ENCODE measurements at places on chromosomes 7 and 10. TPM values are rescaled to one million over a fixed set of nuclear protein-coding genes. Genes with fewer than 3 reads are reported as not detected.

The FAM25G gene
- total RNA-seq = not detected

The SH2D4B gene
- total RNA-seq = 0.16 TPM

The CRHR2 gene
- not detected for total RNA-seq

The BTBD16 gene
- not detected for total RNA-seq

The STAG3 gene
- 5.5 TPM for total RNA-seq

The NPSR1 gene
- total RNA-seq = not detected

The LMOD2 gene
- not detected for total RNA-seq

The ABCB8 gene
- total RNA-seq = 62.2 TPM

The NKX2-3 gene
- not detected for total RNA-seq

The LSM5 gene
- 28.7 TPM for total RNA-seq

The ZNF727 gene
- total RNA-seq = 0.89 TPM

The OR2A7 gene
- 5.6 TPM for total RNA-seq

The HOXA13 gene
- not detected for total RNA-seq

The ANKRD2 gene
- total RNA-seq = not detected

The WNT8B gene
- total RNA-seq = not detected

The GRID2IP gene
- 0.36 TPM for total RNA-seq

The OR2A12 gene
- not detected for total RNA-seq

The C10orf62 gene
- not detected for total RNA-seq

The FOXI2 gene
- not detected for total RNA-seq

The GNGT1 gene
- not detected for total RNA-seq

The ING3 gene
- total RNA-seq = 39.3 TPM

The KLF14 gene
- not detected for total RNA-seq

The CDHR1 gene
- total RNA-seq = 0.74 TPM

The RBP3 gene
- total RNA-seq = not detected

The KIAA1217 gene
- not detected for total RNA-seq

The RAMP3 gene
- total RNA-seq = not detected

The SLC26A4 gene
- total RNA-seq = not detected

The COL1A2 gene
- total RNA-seq = 0.33 TPM

The ARL3 gene
- 0.99 TPM for total RNA-seq

The TASOR2 gene
- total RNA-seq = 51.0 TPM

The CLDN3 gene
- total RNA-seq = not detected

The ADAM22 gene
- 0.64 TPM for total RNA-seq

The MAP3K8 gene
- total RNA-seq = 27.3 TPM
